Pons (tissue), 1 donor: ENCODE measurements at places on chromosomes 16 and 17.

GRCh38 chr17:51298508-51299371, 38.4 kb downstream of the UTP18 start:
- DNase-seq: peak; percentile 91

DNA sequence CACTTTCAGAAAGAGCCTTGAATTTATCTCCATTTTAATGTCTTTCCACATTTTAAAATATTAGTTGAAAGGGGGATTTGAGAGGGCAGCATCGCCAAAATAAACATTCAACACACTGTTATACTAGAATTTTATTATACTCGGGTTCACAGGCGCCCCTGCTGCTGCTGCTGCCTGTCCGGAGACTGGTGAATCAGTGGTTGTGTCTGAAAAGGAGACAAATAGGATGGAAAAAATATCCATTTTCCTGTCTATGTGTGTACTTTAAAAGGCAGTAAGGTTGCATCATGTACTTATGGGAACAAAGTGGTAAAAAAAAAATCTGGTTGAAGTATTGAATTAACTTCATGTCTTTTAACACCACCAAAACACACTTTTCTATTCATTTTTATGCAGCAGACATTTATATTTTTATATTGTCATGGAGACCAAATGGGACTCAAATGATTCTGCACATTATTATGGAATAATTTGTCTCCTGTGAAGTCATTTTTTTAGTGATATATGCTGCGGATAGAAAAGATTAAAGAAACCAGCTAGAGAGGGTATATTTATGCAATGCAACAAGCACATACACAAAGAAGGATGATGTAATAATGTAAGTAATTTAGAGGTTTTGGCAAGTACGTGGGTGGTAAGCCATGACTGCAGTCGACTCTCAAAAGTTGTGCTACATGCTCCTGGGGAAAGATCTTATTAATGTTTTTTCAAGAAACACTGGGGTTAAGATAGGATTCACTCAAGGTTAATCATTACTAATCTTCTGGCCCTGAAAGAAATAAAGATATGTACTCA, 759.0 kb upstream of the SOX9 start:
- DNase-seq: no peak

GRCh38 chr17:43935204-43935925, 6.9 kb downstream of the PPY start:
- DNase-seq: no peak

DNA sequence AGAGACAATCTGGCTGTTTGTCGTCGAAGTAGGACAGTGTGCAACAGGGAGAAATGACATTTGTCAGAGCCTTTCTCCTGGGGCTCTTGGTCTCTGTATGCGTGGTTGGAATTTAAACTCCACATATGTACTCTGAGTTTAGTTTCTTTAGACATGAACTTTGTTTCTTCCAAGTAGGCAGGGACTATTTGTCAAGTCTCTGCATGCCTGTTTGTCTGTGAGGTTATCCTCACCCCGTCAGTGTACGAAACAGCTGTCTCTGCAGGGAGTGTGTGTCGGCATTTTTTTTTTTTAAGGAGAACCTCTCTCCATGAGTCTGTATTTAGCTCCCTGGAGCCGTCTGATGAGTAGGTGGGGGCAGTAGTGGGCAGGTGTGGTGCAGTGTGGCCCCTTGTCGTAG, 29.7 kb downstream of the NDEL1 start:
- DNase-seq: no peak

GRCh38 chr17:74361230-74362068, at the start of gene BTBD17:
Gene BTBD17 (minus strand): TSS chr17:74361868. CDS start chr17:74361819, 49 bp downstream.
- DNase-seq: peak; percentile 65

- no peak for DNase-seq
Observed at GRCh38 chr17:50375858-50376538, 3.0 kb downstream of the EME1 start.

GRCh38 chr16:1791943-1792812, 1.3 kb downstream of the IGFALS start:
- DNase-seq: no peak

DNA sequence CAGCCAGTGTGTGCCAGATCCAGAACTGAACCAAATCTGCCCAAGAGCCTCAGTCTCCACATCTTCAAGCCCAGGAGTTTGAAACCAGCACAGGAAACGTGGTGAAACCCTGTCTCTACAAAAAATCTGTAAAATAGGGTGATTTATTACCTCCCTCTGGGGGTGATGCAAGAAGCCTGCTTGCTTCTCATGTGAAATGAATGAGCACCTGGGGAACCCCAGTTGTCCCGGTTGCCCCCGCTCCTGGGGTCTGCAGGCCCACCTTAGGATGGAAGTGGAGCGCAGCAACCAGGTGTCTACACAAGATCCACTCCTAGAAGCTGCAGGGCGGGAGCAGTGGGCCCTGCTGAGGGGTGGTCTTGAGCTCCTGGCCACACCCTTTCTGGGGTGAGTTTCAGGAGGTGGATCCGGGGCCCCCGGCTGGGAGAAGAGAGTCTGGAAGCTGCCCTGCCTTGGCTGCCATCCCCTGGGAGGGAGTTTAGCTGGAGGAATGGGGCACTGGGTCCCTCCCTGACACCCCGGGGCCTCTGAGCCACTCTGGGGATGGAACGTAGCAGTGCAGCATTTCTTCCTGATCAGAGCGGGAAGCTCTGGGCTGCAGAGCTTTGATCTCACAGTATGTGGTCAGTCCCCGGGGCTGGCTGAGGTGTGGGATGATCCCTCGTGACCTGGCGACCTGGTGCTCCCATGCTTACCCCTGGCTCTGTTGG, 117.8 kb downstream of the RAB11FIP4 start:
- no peak for DNase-seq

- no peak for DNase-seq
Observed at GRCh38 chr17:28366605-28367004, 1.6 kb upstream of the SEBOX start.

- no peak for DNase-seq
Observed at GRCh38 chr17:61806081-61806828, 57.1 kb downstream of the BRIP1 start.

DNA sequence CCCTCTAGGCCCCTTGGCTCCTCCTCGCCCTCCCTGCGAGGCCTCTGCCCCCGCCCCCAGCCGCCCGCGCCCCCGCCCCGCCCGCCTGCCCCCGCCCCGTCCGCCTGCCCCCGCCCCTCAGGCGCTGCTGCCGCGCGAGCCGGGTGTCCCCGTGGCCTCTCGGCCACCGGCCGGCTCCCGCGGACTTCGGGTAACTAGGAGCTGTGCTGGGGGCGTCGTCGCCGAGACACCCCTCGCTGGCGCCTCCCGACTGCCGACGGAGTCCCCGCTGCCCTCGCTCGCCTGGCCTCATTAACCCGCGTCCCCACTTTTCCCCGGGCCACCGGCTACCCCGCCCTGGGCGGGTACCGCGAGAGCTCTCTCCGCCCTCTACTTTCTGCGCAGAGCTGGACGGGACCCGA, at the start of gene TLCD1:
Gene TLCD1, minus strand, starts transcription at position 8 of the 401 bp plus-strand sequence. CDS start 136 bp downstream, outside the sequence.
- no peak for DNase-seq

DNA sequence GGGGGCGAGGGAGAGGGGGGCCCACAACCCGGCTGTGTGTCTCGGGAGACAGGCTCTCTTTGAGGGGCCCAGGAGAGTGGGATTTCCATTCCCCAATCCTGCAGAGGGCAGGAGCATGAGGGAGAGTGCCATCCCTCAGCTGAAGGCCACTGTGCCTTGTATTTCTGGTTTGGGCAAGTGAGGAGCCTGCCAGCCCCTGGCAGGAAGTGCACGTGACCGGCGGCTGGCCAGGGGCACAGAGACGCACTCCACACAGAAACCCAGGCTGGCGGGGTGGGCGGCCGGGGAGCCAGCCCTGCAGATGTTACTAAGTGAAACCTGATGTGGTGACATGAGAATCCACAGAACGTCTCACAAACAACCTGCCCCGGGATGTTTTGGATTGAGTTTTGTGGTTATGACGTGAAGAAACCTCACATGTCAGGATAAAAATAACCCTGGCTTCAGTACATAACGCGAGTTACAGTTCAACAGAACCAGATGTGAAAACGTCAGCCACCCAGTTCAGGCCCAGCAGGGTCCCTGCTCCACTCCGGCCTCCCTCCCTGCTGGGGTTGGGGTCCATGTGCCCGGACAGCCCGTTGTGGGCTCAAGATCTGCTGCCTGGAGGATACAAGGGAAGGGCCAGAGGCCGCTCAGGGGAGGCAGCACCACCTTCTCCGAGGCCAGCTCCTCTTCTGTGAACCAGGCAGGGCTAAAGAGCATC, 51.7 kb upstream of the MTSS2 start:
- DNase-seq: no peak

- peak; percentile 65 for DNase-seq
Observed at GRCh38 chr16:88591577-88592021, 21.4 kb downstream of the ZC3H18 start.

DNA sequence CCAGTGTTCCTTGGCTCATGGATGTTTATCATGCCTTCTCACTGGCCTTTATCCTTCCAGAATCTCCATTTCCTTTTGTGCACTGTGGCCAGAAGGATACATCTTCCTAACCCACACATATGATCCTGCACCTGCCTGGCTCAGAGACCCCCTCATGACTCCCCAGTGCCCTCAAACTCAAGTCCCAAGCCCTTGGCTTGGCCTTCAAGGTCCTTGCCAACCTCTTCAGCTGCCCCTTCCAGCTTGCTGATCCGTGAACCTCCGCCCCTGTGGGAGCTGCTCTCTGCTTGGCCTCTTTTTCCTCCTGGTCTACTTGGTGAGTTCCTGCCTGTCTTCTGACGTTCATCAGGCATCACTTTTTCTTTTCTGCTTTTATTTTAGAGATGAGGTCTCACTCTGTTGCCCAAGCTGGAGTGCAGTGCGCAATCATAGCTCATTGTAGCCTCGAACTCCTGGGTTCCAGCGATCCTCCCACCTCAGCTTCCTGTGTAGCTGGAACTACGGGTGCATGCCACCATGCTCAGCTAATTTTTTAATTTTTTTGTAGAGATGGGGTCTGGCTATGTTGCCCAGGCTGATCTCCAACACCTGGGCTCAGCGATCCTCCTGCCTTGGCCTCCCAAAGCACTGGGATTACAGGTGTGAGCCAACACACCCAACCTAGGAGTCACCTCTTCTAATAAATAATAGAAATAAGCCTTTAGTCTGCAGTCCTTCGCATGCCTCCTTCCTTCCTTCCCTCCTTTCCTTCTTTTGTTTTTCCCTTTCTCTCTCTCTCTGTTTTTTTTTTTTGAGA, 2.5 kb upstream of the PYCARD start:
- no peak for DNase-seq

GRCh38 chr16:85573696-85574641, 39.2 kb upstream of the GSE1 start:
- peak; percentile 55 for DNase-seq

DNA sequence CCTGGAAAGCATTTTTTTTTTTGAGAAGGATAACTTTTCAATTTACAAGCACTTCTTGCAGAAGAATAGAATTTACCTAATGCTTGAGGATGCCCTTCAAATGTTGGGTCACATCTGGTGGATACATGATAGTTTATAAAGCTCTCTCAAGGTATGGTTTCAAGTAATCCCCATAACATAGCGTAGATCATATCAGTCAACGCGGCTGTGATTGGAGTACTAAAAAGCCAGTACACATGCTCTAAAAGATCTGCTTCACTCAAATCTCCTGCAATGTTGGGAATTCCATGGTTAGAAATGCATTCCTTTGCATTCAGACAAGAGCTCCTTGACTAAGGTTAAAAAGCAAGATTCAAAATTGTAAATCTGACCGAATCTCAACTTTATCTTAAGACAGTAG, 3.9 kb upstream of the KCNJ16 start:
- no peak for DNase-seq

DNA sequence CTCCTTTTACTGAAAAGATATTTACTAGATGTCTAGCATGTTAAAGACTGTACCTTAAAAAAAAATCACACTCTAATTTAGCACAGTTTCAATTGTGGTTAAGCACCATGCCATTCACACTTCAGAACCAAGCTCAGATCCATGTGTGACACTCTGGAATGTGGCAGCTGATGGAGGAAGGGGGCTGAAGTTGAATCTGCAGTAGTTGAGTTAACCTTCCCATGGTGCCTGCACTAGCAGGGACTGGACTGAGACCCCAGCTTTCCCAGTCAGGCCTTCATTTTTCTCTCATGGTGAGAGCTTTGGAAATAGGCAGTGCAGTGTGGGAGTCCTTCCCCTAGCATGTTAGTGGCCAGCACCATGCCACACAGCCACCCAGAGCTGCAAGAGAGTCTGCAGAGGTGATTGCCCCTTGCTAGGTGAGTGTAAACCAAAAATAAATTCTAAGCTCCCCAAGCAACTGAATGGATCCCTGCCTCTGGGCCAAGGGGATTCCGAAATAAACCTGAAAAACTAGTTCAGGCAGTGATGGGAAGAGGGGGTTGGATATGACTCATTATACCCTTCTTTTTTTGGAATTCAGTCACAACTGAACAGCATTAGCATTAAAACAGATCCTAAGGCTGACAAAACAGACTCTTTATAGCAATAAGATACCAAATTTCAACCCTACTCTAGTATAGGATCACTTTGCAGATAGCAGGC, 208.5 kb downstream of the WWOX start:
- DNase-seq: no peak

- peak; percentile 5 for DNase-seq
Observed at GRCh38 chr17:6496640-6497441, 52.6 kb downstream of the PIMREG start.

- DNase-seq: no peak
Observed at GRCh38 chr17:79047923-79048825, 24.2 kb downstream of the C1QTNF1 start.

GRCh38 chr17:51097708-51098446, 22.8 kb downstream of the SPAG9 start:
- DNase-seq: no peak

GRCh38 chr17:29577001-29577370, 8.5 kb downstream of the TP53I13 start:
- DNase-seq: no peak

DNA sequence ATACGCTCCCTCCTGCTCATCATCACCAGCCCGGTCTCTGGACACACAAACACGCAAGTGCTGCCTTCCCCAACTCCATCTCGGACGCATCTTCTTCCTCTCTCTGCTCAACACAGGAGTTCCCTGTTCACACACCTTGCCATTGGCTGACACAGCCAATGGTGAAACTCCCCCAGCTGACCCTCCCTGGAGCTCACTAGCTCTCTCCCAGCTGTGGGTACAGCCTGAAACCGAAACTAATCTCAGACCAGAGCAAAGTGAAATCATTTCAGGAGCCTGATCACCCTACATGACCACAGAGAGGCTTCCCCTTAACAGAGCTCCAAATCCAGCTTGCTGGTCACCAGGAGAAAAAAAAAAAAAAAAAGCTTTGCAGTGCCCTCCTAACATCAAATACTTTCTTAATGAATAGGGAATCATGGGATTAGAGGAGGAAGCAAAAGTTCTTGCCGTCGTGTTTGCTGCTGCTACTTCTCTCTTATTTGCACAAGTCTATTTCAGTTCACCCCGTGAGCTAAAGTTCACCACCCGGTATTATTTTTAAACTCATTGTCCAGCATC, 8.3 kb downstream of the CUEDC1 start:
- DNase-seq: peak; percentile 81
